HFFc6 (cell line): ENCODE measurements at places on chromosomes 3 and 15.

GRCh38 chr15:94683902-94684301 is 452.5 kb downstream of the MCTP2 start:
- no peak for DNase-seq

DNA sequence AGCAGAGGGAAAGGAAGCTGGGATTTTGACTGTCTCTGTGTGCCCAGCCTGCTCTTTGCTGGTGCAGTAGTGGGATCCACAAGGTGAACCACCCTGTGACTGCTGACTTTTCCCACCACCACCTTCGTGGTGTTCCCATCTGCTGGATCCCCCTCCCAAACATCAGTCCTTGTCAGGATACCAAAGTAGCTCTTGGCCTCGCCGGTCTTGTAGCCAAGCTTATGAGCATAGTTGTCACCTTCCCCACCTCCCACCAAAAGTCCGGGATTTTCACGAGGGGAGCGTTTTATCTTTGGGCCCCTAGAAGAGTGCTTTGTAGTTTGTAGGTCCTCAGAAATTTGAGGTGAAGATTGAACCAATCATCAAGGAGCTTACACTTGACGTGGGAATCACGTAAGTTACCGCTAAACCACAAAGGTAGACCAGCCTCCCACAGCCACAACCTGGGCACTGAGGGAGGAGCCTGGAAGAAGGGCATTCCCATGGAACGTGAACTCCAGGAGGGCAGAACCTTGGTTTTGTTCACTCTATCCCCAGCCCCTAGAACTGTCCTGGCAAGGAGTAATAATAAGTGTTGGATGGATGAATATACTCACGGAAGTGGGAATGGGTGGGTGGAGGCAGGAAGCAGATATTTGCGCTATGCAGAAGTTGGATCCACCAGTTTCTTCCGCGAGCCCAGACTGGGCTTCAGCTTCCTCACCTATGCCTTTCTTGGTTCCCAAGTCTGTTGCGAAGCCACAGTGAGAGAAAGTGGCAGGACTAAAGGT is 814 bp upstream of the TEX264 start:
- DNase-seq: no peak

- no peak for DNase-seq
These were observed 28.4 kb downstream of the CCDC12 start for GRCh38 chr3:46947981-46948791.

DNA sequence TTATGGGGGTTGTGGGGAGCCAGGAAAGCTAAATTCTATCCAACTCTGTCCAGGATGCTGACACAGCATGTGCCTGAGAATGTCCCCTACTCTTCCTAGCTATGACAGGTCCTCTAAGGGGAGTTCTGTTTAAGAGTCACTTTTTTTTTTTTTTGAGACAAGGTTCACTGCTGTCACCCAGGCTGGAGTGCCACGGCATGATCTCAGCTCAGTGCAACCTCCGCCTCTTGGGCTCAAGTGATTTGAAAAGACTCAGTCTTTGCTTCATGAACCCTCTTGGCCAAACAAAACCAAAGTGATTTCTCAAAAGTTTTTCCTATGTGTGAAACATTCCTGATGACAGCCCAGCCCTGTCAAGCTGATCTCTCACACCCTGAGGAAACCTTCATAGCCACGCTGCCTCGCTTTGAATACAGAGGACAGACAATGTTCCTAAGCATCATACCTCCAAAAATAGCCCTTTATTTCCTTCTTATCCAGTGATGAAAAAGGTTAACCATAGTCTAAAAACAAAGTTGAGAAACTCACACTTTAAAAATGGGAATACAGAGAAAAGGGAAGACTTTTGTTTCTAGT is 105.5 kb upstream of the PROK2 start:
- DNase-seq: no peak

DNA sequence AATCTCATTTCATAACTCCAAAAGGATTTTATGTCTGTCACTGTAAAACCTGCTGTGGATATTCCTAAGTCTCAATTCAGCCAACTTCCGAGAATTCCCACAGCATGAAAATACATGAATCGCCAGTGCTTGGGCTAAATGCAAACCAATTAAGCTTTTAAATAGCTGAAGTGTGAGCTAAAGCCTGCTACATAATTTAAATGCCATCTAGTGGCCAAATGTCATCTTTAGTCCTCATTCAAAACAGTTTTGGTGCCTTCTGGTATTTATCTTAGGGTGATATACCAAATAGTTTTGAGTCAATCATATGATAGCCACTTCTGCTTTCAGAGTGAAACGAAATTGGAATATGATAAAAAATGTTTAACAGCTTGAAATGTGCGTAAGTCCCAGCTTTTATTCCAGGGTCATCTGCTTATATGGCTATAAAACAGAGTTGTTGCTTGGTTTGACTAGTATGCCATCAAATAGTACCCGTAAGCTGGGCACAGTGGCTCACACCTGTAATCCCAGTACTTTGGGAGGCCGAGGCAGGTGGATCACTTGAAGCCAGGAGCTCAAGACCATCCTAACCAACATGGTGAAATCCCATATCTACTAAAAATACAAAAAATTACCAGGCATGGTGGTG is 41.8 kb upstream of the CCNL1 start:
- peak; percentile 44 for DNase-seq

DNA sequence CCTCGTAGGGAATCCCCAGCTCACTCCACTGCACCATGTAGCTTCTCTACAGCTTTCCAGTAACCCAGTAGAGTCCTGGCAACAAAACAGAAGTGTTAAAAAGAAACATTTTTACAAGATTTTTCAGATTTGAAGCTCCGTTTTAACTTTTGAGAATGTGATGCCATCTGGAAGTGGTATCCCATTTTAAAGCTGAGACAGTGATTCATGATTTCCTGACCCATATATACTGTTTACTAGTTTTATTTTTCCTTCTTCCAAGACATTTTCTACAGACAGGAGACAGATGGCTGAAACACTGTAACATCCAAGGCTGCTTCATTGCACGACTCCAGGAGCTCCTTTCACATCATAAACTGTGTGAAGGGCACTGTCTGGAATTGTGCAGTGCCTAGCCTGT is 30.3 kb upstream of the KCNAB1 start:
- DNase-seq: no peak
